Suppressor macrophage (primary cell): ENCODE measurements at places on chromosomes 3 and 15.

GRCh38 chr15:27741226-27741860, 357.8 kb downstream of the OCA2 start:
- no peak for DNase-seq

- no peak for DNase-seq
Measured at GRCh38 chr15:55741833-55742497, 987 bp downstream of the PRTG start.

- no peak for DNase-seq
Measured at GRCh38 chr3:143155756-143156155, 36.2 kb downstream of the CHST2 start.

DNA sequence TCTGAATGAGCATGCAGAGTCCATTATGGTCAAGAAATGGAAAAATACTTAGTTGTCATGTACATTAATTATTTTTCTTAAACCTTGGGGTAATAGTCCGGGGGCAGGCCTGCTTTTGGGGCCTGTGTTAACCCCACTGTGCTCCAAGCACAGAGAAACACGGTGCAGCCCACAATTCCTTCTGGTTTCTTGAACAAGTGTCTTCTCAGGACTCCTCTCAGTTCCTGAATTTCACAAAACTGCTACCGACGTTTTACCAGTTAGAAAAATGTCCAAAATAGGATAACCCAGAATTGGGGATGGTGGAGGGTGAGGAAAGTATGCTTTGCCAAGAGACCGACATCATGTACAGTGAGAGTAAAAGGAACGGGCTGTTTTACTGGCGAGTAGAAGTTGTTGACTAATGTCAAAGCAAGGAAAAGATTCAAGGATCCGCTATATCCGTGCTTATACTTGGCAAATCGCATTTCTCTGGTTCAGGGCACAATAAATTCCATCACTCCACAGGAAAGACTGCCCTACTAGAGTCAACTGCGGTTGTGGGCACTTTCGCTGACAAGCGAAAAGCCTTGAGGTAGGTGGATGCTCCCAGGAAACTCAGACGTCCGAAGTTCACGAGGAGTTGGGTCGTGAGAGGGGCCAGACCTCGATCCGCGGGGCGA, 495 bp upstream of the NXPE3 start:
- no peak for DNase-seq

- no peak for DNase-seq
Measured at GRCh38 chr3:194852831-194853508, 167.3 kb downstream of the FAM43A start.

DNA sequence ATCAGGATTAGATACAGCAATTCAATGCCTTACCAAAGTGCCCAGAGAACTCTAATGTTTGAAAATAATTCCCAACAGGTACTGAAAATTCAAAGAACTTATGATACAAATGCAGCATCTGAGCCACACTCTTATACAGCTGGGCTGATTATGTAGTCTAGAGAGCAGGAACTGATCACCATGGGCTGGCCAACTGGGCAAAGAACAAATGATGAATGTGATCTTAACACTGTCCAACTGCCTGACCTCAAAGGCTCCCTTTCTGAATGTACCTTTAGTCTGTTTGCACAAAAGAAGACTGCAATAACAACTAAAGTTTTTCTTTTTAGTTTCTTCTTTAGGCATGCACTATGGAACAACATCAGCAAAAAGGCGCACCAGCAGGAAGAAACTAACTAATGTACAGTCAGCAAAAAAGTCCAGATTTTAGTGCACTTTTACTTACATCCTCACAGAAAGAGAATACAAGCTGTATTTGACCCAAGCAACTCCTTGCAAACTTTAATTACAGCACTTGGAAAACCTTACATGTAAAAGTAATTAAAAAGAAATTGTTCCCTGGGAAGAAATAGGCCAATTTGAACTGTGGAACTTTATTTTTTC, 1095.1 kb downstream of the IGSF11 start:
- no peak for DNase-seq

DNA sequence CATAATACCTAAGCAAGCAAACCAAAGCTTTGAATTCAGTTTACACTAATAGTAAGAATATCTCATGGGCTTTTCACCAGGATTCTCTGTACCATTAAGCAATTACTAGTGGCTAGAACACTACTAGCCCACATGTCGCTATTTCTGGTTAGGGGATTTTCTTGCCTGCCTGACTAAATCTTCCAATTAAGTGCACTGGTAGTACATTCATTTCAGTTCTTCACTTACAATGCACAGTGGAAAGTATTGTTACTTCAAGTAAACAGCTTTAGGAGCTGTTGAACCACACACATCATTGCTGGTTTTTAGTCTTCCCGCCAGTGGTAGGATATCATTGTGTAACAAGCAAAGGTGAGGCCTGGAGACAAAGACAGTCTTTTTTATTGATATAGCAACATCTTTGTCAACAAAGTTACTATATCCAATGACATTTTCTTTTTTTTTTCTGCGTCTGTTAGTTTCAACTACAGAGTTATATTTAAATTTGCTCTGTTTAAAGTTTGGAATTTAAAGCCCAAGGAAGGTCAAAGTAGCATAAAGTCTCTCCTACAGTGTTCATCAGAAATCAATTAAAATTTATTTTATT, 826.8 kb upstream of the NR2F2 start:
- no peak for DNase-seq

DNA sequence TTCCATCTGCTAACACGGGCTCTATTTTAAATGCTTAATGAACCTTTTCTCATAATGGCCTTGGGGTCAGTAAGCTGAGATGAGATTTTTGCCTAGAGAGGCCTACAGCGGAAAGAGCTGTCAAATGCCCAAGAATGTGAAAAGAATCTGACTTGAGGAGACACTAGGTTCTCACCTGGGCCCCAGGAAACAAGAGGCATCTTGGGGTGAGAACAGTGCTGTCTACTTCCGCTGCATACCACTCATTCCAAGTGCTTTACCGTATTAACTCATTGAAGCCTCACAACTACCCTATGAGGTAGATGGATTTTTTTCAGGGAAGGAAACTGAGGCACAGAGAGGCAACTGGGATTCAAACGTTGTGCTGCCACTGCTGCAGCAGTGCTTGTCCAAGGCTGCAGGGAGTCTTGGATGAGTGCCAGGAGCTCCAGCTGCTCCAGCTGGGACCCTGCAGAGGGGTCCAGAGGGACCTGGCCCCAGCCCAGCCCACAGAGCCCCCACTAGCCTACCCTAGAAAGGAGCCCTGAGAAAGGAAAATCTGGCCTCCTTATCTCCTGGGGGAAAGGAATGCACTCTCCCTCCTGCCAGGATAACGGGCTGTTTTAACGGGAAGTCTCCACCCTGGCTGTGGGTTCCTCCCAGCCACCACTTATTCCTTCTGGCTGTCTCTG, 68.4 kb downstream of the SLC12A8 start:
- no peak for DNase-seq

GRCh38 chr15:60395276-60396011, 2.3 kb downstream of the ANXA2 start:
- DNase-seq = no peak

GRCh38 chr3:188021502-188022040, 132.4 kb upstream of the LPP start:
- DNase-seq = peak; percentile 93

DNA sequence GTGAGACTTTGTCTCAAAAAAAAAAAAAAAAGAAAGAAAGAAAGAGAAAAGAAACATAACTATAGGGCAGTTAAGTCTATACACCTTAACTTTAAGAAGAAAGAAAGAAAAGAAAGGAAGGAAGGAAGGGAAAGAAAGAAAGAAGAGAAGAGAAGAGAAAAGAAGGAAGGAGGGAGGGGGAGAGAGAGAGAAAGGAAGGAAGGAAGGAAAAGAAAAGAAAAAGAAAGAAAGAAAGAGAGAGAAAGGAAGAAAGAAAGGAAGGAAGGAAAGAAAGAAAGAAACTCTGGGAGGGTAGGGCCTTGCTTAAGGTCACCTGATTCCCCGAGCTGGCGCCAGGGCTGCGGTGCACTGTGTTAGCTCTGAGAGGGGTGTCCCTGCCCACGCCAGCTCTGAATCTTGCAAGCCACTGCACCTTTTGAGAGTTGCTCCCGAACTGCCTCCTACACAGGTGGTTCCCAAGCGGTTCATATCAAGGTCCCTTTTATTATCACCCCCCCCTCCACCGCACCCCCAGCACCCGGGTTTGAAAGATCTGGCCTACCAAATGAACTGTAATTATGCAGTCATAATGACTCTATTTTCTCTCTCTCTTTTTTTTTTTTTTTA, 39.2 kb upstream of the VPS8 start:
- DNase-seq = no peak

DNA sequence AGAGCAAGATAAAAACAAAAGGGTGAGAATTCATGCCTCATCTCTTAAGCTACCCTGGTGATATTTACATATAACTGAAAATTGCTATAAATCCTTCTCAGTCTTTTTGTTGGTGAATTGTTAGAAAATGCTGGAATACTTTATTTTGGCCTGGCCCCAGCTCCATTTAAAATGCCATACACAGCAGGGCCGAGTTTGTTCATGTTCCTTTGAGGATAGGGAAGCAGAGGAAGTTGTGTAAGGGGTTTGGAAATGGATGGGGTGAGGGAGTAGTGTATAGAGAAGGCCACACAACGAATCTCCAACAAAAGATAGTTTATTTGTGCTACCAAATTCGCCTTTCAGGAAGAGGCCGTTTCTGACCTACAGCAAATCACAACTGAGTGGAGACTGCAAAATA, 78.6 kb upstream of the ADAMTS9 start:
- DNase-seq = no peak

- DNase-seq = no peak
Measured at GRCh38 chr3:39178553-39178952, 13.8 kb downstream of the XIRP1 start.

GRCh38 chr15:54644796-54645195, 551.9 kb downstream of the RSL24D1 start:
- DNase-seq = no peak

DNA sequence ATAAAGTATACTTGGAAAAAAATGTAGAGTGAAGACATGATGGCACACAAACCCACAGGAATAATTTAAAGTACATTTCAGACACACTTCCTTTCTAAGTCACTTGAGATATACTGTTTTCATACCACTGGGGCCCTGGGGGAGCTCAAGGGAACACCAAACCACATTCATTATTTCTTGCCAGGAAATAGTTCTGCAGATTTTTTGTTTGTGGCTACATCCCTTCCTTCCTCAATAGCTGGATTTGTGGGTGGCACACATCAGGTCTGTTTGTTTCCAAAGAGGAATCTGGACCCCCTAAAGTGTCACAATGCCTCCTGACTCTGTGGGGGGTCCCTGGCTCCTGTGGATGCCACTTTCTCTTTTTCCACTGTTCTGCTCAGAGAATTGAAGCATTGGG, 153.5 kb upstream of the COL8A1 start:
- DNase-seq = no peak

DNA sequence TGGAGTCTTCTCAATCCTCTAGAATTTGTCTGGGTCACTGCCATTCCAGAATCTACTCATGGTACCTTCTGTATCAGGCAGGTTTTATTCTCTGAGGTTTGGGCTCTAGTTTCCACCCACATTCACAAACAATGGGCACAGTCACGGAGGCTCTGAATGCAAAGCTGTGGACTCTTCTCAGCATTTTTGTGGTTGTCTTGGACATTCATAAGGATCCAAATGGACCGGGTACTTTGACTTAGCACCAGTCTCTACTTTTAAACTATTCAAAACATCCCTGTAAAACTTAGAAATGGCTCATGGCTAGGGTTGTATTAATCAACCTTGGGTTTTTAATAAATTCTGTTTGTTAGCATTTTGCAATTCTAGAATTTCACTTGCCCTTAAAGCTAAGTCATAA, 277.9 kb upstream of the THBS1 start:
- DNase-seq = no peak

GRCh38 chr15:28123408-28124023, 24.4 kb upstream of the OCA2 start:
- DNase-seq = peak; percentile 68

- no peak for DNase-seq
Measured at GRCh38 chr3:181880331-181880730, 168.6 kb downstream of the SOX2 start.

- DNase-seq = no peak
Measured at GRCh38 chr3:988785-989184, 104.0 kb upstream of the CNTN6 start.

GRCh38 chr3:34020170-34020569, 221.7 kb downstream of the PDCD6IP start:
- DNase-seq = no peak

GRCh38 chr3:197521277-197522182, 34.2 kb downstream of the BDH1 start:
- no peak for DNase-seq

DNA sequence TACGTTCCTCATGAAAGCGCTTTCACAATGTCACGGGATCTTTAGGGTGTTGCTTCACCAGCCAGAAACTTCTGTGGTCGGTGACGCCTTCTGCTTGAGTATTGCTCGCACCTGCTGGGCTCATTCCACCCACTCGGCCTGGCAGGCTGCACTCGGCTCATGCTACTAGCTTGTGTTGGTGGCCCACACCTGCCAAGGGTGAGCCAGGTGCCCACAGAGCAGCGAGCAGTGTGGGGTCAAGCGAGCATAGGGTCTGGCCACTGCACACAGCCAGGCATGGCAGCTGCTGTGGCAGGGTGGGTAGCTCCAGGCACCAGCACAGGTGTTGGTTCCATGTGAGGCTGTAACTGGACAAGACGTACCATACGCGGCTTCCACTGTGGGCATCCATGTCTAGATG, 202.9 kb upstream of the CADM2 start:
- no peak for DNase-seq

GRCh38 chr3:176632925-176633324, 564.4 kb downstream of the TBL1XR1 start:
- DNase-seq = no peak
